ENCODE measurements at places on chromosomes 5 and 9.

DNA sequence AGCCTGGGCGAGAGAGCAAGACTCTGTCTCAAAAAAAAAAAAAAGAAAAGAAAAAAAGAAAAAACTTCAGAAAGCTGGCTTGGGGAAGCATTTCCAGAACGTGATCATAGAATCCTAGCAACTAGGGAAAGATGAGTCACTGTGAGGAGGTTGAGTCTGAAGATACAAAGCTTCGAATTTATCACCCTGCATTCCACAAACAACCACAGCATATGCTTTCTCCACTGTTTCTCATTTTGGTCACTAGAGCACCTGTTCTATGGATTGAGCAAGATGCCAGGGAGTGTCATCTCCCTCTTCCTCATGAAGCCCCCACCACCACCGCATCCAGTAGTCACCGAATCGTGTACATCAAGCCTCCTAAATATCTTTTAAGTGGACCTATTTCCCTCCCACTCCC is 37.9 kb downstream of the SEMA5A start:
- no peak for DNase-seq

DNA sequence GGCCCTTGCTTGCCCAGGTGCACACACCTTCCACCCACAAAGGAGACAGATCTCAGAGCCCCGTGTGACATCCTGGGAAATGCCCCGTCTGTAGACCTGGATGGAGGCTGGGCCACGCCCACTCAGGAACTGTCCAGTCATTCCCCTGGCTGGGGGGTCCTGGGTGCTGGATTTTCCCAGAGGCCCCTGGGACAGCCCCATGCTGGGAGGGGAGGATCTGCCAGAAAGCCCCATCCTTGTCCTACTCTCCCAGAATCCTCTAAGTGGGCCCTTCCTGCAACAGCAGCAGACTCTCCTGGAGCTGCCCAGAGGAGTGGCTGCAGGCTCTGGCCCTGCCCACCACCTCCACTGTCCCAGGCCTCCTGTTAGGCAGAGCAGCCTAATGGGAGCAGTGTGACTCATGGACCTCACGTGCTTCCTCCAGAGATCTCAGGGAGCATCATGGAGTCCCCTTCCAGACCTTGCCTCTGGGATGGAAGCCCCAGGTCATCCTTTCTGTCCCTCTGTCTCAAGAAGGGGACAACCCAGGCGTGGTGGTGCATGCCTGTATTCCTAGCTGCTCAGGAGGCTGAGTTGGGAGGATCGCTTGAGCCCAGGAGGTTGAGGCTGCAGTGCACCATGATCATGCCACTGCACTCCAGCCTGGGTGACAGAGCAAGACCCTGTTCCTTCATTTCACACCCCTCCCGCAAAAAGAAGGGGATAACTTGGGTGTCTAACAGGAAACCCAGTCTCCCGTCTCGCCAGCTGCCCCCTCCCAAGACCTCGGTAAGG is 51.7 kb downstream of the JADE2 start:
- DNase-seq = no peak

- DNase-seq = no peak
Observed at GRCh38 chr5:81530919-81531318, 137.0 kb upstream of the ACOT12 start.

DNA sequence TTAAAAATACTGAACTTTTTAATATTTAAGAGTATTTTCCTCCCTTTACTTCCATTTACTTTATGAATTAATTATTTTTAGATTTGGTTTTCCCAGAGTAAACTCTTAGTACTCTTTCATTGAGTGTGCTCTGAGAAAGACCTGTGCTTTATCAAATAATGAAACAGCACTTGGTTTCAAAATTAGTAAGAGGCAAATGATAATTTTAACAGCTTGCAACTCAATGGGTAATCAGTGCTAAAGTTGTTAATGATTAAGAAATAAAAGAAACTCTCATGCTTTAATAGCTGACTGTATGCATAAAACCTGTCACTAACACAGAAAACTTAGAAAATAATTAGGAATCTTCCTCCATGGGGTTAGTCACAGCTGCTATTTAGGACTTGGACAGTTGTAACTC is 244.4 kb downstream of the RFX3 start:
- no peak for DNase-seq
